ENCODE measurements at places on chromosomes 3 and 15.

DNA sequence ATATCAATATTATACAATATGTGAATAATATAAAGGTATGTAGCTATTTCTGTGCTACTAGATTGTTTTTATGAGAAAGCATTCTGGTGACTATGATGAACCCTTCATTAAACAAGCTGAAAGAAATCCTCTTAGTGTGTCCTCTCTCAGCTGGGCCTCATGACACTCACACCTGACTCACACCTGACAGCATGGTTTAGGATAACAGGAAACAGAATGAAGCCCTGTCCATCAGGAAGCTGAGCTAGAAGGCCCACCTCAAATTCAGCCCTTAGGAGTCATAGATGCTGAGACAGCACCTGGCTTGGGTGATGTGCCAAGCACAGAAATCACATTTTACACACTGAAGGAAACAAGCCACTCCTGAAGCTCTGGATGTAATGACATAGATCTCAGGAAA, 30.8 kb downstream of the CHCHD4 start:
- no peak for DNase-seq

GRCh38 chr3:195565716-195566115, 18.0 kb downstream of the APOD start:
- no peak for DNase-seq

- DNase-seq = peak; percentile 51
These were observed 24.0 kb upstream of the C3orf70 start for GRCh38 chr3:185176750-185177359.

DNA sequence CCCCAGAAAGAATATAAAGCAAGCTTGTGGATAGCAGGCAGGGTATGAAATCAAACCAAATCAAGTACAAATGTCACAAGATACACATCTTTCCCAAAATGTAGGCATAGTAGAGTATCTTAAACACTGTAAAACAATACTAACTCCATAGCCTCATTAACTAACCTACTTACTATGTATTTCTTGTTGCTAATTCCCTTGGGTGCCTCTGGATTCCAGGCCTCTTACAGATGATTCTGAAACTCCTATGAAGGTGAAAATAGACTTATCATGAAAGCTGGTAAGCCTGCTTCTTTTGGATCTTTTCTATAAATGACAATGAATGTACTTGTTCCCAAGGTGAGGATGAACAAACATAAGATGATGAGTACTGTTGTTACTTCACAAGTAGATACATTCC, 93.8 kb downstream of the FRMD5 start:
- no peak for DNase-seq

DNA sequence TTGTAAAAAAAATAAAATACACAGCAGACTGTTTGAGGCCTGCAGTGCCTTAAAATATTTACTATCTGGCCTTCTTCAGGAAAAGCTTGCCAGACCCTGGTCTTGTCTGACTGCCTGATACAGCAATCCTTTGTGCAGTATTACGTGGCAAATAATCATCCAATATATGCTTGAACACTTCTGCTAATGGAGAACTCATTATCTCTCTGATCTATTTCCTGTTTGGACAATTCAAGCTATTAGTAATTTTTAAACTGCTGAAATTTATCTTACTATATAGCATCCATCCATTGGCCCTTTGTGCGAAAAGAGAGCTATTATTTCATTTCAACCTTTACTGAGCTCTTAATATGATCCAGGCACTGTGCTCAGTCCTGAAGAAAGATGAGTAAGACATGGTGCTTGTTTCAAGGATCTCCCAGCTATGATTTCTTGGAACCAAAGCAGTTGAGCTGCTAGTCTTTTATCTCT, 15.9 kb downstream of the ATG7 start:
- DNase-seq = no peak

- DNase-seq = no peak
These were observed 2.7 kb downstream of the CD47 start for GRCh38 chr3:108088146-108088545.

- no peak for DNase-seq
These were observed 26.7 kb upstream of the SLC41A3 start for GRCh38 chr3:126110431-126111125.

- peak; percentile 29 for DNase-seq
These were observed 57.3 kb upstream of the RNF7 start for GRCh38 chr3:141680620-141681389.

GRCh38 chr3:149197669-149198068, 24.0 kb downstream of the CP start:
- DNase-seq = peak; percentile 54

GRCh38 chr3:38102444-38102814, 34.5 kb downstream of the ACAA1 start:
- no peak for DNase-seq

GRCh38 chr3:194849166-194849875, 163.6 kb downstream of the FAM43A start:
- DNase-seq = no peak

- DNase-seq = no peak
These were observed 85.2 kb upstream of the PRR23E start for GRCh38 chr3:127107491-127108375.

- DNase-seq = no peak
These were observed 146.6 kb downstream of the ATP10A start for GRCh38 chr15:25716414-25717126.

- no peak for DNase-seq
These were observed 22.9 kb downstream of the MYLK start for GRCh38 chr3:123861081-123861836.

- no peak for DNase-seq
These were observed 221.3 kb downstream of the OPA1 start for GRCh38 chr3:193814166-193814892.

DNA sequence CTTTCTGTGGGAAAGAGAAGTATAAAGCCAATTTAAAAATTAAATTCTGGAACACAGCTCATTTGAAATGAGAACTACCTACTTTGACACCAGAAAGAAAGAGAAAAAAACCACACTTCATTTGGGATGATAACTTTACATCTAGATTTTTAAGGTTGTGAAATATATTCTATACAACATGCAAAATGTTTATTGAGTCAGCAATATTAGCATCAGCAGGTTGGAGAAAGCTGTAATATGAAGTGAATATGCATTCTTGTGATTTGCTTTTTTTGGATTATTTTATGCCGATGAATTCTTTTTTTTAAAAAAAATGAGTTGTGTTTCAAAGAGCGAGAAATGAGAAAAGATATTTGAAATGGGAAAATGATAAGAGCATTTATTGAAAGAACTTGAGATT, 307.0 kb upstream of the DPPA4 start:
- DNase-seq = no peak

- peak; percentile 13 for DNase-seq
These were observed 102.5 kb upstream of the PDZRN3 start for GRCh38 chr3:73727117-73727821.

GRCh38 chr3:127025456-127025855, 42.5 kb downstream of the PLXNA1 start:
- no peak for DNase-seq

DNA sequence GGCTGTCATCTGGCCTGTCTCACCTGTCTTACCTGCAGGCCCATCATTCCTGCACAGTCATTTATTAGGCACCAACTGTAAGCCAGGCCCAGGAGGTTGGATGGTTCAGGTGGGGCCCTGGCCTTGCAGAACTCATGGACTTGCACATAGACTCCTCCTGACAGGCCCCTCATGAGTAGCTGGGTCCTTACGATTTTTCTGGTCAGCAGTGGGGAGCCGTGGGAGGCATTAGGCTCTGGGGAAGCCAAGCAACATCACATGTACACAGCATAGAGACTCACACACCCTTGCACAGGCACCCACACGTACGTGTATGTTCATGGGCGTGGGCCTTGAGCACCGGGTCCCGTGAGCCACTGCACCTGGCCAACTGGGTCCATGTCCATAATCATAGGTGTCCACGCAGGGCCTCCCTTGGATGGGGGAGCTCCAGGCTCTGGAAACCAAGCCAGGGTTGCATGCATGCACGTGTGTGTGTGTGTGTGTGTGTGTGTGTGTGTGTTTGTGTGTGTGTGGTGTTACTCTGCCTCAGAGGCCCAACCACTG, 20.3 kb downstream of the CISH start:
- DNase-seq = no peak

DNA sequence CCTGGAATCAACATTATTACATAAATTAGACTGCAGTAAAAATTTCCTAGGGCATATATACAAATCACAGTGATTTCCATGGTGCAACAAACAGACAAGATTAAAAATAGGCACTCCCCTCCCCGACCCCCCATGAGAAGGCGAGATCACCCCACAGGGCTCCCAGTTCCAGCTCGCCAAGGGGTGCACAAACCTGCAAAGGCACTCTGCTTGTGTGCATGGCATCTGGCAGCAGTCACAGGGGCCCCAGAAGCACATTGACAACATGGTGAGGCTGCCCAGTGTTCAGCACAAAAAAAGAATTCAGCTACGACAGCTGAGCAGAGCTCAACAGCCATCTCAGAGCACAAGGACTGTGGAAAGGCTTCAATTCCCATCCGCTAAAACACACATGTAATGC, 19.2 kb upstream of the CERS3 start:
- no peak for DNase-seq

DNA sequence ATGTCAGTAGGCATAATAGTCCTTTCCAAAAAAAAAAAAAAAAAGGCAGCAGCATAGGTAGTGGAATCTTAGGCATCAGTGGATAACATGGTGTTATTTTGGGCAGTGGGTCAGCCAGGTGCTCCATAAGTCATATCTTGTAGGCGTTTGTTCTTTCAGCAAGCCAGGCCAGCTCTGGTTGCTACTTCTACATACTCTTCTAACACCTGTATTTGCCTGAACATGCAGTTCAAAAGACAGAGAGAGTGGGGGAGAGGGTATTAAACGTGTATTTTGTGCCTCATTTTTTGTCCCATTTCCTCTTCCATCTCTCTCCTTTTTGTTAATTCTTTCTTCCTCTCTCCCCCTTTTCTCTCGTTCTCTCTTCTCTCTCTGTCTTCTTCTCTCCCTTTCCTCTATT, 110.4 kb downstream of the TPRG1 start:
- DNase-seq = no peak

DNA sequence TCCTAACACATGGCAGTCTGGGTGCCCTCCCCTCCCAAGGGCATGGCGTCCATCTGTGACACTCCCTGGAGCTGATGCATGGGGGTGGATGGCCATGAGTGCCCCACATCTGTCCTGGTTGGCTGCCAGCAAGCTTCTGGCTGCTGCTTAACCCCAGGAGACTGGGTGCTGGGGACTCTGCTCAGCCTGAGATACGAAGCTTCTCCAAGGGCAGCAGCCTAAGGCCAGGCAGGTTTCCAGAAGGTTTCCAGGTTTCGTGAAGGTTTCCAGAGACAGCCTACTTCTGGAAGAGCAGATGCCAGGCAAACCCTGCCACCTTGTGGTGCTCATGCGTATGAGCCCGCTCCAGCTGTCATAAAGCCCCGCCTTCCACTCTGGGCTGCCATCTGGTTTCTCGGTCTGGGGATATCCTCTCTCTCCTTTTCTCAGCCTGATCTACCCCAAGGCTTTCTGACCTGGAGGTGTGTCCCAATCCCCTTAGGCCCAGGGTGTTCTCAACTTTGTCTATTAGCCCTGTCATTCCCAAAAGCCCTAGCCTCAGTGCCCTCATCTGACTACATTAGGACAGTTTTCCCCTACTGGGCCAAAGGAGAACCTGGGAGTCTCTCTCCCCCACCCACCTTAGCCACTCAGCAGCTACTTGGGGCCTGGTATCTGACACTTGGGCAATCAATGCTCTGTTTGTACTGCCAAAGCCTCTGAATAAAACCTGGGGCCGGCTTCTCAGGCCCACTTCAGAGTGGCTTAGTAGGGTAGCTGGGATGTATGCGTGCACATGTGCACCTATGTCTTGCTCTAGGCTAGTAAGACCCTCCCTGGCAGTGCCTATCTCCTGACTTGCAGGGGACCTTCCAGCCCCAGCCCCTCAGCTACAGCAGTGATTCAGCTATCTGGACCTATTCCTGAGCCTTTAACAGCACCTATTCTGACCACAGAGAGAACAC, 12.0 kb downstream of the MRPL46 start:
- DNase-seq = peak; percentile 71

GRCh38 chr3:42013691-42014457, 52.0 kb upstream of the ULK4 start:
- peak; percentile 39 for DNase-seq

DNA sequence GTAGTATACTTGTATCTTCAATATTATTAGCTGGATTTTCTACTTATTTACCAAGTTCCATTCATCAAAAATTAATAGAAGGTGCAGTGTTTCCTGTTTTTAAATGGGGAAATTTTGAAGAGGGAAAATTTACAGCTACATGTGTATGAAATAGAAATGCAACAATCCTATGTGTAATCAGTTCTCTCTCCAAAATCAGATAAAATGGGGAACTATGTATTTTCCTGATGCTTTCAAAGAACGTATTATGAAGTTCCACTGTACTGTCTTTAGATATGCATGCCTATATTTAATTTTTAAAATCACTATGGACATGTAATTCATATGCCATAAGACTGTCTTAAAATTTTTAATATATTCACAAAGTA, 43.4 kb downstream of the DCUN1D1 start:
- no peak for DNase-seq

GRCh38 chr3:104244680-104245220, 1122.0 kb upstream of the ALCAM start:
- no peak for DNase-seq

- peak; percentile 71 for DNase-seq
These were observed 83.2 kb downstream of the RAB11A start for GRCh38 chr15:65952391-65953053.

GRCh38 chr15:53910236-53910849, 67.9 kb upstream of the UNC13C start:
- DNase-seq = no peak

Data from WTC11 (cell line).